ENCODE measurements at places on chromosomes 11 and 22.

- DNase-seq = no peak
Measured at GRCh38 chr11:69316956-69317355, 23.0 kb downstream of the MYEOV start.

DNA sequence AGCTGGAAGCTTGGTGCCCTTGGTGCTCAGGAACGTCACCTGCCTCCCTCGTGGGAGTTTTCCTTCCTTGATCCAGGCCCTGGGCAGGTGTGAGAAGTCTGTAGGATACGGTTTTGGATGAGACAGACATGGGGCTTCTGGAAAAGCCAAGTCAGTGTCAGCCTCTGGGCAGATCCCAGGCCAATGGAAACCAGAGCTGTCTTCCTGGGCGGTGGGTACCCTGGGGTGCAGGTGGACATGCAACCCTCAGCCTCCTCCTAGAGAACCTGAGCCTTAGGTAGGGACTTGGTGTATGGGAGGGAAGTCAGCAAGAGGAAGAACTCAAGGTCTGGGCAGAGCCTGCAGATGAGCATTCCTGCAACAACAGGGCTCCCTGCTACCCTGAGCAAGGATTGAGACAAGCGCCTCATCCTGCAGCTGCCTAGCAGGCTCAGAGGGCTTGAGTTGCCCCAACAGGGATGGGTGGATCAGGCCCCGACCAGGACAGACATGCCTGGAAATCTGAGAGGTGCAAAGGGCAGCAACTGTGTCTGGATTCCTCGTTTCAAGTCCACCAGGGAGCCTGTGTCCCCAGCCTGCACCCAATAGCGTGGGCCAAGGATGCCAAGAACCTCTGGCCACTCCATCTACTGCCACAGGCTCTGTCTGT is 37.6 kb upstream of the SYT13 start:
- no peak for DNase-seq

DNA sequence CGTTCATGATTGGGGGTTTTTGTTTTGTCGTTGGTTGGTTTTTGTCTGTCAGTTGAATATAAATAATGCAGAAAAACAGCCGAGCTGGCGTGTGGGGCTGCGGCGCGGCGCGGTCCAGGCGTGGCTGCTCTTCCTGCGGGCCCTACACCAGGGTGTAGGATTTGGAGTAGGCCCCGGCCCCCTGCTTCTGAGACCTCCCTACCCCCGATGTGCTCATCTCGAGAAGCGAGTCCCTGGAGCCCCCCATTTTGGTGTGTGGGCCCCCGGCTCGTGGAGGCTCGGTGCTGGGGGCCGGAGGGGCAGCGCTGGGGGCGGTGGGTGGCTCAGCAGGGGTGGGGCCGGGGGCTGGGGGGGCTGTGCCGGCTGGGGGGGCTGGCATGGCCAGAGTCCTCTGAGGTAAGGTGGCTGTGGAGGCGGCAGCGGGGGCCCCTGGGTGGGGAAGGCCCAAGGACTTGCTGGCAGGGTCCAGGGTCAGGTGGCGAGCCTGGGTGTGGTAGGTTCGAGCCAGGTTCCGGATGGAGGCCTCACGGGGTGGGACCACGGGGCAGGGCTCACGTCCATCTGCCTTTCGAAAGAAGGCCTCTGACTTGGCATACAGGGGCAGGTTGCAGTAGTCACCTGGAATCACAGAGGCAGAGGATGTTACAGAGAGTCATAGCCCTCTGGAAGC is 100.7 kb downstream of the CEP164 start:
- DNase-seq = no peak

DNA sequence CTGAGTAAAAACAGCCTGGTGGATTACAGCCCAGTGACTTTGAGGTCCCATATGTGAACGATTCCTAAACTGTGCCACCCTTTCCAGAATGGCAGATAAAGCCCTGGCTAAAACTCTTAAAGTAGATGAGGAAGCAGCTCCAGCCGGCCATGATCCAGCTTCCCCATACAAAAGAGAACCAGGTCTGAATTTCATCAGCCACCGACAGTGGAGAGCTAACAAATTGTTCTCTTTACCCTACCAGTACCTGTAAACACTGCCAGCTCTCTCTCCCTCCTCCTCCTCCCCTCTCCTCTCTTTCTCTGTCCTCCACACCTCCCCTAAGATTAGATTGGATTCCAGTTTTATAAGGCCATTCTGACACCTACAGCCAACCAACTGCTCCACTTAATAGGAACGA is 176.9 kb downstream of the DSCAML1 start:
- DNase-seq = no peak

DNA sequence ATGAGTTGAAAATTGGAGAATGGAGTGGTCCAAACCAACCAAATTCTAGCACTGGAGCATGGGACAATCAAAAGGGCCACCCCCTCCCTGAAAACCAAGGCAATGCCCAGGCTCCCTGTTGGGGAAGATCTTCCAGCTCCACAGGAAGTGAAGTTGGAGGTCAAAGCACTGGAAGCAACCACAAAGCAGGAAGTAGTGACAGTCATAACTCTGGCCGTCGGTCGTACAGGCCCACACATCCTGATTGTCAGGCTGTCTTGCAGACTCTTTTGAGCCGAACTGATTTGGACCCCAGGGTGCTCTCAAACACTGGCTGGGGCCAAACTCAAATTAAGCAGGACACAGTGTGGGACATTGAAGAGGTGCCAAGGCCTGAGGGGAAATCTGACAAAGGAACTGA is 80.5 kb upstream of the ADSL start:
- DNase-seq = no peak

DNA sequence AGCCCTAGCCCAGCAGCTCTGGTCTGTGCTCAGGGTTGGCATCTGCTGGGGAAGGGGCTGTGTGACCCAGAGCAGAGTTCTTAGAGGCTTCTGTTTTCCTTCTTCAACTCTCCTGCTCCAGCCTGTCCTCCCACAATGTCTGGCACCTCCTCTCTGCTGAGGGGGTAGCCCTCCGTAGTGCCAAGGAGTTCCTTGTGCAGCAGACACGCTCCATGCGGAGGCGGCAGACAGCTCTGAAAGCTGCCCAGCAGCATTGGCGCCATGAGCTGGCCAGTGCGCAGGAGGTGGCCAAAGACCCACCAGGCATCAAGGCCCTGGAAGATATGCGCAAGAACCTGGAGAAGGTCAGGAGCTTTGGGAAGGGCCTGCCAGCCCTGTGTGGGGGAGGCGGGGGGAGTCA is 69.3 kb downstream of the CEP164 start:
- DNase-seq = no peak

GRCh38 chr22:42080287-42080686 is 787 bp downstream of the SMDT1 start:
- no peak for DNase-seq

DNA sequence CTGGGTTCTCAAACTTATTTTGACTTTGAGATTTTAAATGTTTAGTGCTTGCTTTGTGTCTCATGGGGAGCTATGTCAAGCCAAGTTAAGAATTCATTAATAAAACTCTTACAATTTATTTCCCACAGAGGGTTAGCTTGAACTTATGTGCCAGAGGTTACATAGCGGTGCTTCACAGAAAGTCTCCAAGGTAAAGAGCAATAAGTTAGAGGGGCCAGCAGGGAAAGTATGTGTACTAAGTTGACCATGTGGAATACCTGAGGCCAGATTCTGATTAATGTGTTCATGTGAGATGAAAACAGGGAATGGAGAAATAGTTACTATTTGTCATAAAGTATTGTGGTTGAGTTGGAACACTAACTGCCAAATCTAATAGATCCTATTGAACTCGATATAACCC is 149.3 kb downstream of the TMEM135 start:
- DNase-seq = no peak

GRCh38 chr11:46469926-46470325 is 78.3 kb upstream of the CHRM4 start:
- no peak for DNase-seq

GRCh38 chr11:761526-762108 is 14.4 kb downstream of the TALDO1 start:
- no peak for DNase-seq

- DNase-seq = no peak
Measured at GRCh38 chr11:116263019-116263418, 509.8 kb downstream of the BUD13 start.
